ENCODE measurements at places on chromosomes 7 and 10.

GRCh38 chr7:2198760-2199159 lies 34.0 kb downstream of the MAD1L1 start:
- no peak for DNase-seq

GRCh38 chr7:37225285-37225969 lies 223.2 kb downstream of the ELMO1 start:
- DNase-seq = no peak

DNA sequence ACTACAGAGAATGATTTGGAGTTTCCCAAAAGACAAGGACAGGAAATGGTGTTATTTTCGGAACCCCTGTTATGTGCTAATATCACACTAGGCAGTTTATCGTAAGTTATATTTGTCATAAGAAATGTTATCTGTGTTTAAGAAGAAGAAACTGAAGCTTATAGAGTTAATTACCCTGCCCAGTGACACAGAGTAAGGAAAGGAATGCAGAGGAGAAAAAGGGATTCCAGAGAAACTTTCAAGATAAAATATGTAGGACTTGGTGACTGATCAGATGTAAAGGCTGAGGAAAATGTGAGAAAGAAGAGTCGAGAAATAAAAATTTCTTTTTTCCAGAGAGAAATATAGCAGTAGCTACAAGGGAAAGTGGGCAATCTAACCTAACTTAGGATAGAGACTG lies 63.5 kb upstream of the ZNF746 start:
- DNase-seq = no peak

- DNase-seq = no peak
Measured at GRCh38 chr7:50409856-50410745, 40.0 kb downstream of the FIGNL1 start.

DNA sequence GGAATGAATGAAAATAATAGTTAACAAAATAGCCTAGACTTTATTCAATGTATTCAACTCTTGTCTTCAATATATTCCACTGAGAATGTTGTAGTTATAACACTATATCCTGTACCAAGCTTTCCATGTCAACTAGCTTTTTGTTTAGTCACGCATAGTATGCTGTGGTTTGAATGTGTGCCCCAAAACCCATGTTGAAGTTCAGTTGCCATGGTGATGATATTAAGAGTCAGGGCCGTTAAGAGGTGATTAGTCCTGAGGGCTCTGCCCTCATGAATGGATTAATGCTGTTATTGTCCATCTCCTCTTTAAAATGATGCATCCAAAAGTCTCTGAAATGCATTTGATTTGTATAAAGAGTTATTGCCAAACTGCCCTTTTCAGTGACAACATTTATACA lies 887.6 kb downstream of the NRG3 start:
- no peak for DNase-seq

GRCh38 chr10:22477334-22478287 lies 132.3 kb downstream of the SPAG6 start:
- DNase-seq = no peak

- no peak for DNase-seq
Measured at GRCh38 chr10:87177-88080, 38.3 kb upstream of the TUBB8 start.

DNA sequence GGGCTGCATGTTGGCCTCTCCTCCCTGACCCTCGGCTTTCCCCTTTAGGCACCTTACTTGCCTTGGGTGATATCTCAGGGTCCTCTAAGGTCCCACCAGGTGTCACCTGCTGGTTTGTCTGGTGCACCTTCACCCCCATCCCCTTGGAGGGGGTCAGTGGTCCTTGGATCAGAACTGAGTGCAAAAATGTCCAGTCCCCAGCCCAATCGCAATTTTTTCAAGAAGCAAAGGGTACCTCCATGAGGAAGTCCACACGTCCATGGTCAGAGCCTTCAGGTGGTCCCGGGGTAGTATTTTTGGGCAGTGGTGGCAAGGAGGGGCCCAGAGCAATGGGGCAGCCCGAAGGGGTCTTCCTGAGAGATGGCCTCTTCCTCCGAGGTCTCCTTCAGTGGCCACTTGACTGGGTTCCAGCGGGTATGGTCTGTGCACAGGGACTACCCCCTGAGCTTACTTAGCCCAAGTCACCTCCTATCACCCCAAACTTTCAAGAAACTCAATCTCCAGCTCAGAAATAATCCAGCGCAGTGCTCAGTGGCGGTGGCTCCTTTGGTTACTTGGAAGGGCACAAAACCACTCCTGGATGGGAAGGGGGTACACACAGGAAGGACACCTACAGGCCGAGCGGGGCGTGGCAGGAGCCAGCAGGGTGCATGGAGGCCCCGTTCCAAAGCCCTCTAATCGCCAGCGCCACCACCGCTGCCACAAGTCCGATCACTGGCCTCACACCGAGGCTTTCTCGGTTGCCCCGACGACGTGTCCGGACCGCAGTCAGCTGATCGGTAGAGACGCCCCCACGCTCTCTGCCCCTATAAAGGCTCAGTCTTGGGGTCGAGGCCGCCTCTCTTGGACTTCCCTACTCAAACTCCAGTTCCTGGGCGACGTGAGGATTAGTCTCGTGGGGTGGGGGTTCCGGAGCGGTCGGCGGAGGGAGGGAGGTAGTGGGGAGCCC lies 4.5 kb downstream of the SAP25 start:
- DNase-seq = no peak

All from NCI-H2029 (cell line).